Stimulated activated CD8-positive, alpha-beta memory T cell treated with anti-CD3 and anti-CD28 coated beads, Interleukin-15, amount 100 ng/mL, for 4 hours (primary cell): ENCODE measurements at places on chromosomes 11 and 22.

- DNase-seq, result no peak
Measured at GRCh38 chr11:63811522-63811921, 1.7 kb upstream of the SPINDOC start.

DNA sequence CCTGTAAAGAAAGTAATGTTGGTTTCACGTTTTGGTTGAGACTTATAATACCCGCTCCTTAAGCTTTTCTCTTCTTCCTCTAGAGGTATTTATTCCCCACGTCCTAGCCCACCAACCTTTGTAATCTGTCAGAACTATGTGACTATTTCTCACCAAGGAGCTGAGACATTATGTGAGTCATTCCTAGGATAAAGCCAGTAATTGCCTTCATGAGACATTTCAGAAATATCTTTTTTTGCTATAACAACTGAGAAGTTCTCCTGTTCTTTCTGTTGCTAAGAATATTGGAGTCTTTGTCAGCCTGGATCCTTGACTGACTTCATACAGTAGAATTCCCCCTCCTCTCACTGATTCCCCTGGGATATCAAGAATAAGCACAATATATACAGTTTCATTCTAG is 1497.0 kb upstream of the TENM4 start:
- no peak for DNase-seq

GRCh38 chr22:32237906-32238305 is 17.2 kb downstream of the SLC5A4 start:
- DNase-seq, result no peak

GRCh38 chr11:64585150-64585549 is 5.9 kb upstream of the SLC22A12 start:
- DNase-seq, result no peak

GRCh38 chr11:75429902-75430713 is 2.9 kb downstream of the KLHL35 start:
- no peak for DNase-seq

DNA sequence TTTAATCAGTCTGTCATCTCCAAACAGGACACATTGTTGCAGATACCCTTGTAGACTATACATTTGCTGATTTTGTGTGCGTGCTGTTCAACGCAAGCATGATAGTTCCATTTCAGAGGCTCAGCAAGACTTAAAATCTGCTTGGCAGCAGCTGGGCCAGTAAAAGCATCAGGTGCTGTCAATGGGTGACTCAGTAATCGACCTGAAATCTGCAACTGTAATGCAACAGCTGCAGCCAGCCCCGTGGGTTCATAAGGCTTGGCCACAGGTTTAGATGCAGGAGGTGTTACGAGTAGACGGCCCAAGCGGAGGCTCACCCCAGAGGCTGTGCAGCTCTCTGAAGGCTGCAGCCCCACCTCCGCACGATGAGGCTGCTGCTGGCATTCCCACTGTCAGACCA is 84.6 kb downstream of the NTM start:
- no peak for DNase-seq

DNA sequence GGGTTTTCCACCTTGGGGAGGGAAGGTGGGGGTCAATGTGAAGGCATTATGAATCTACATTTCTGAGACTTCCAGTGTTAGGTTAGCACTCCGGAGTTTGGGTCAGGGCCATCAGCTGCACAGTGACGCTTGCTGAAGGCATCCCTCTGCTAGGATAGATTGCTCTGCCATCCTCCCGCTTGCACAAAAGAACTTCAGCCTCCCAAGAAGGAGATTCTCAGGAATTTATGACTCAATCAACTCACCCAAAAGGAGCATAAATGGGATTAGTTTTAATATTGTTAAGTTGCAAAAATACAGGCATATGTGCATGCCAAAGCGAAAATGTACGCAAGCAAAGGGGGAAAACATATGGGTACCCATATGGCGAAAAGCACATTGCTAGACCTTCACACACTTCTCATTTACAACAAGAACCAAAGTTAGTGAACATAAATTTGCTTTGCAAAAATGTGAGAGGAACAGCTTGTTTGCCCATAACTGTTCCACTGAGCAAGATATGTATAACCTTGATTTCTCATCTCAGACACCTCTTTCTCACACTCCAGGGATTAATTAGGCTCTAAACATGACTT is 1013.0 kb downstream of the OPCML start:
- no peak for DNase-seq

GRCh38 chr22:28074526-28074925 is 155.5 kb upstream of the PITPNB start:
- DNase-seq, result no peak

GRCh38 chr11:47348859-47349258 is 3.6 kb downstream of the MYBPC3 start:
- DNase-seq, result no peak

DNA sequence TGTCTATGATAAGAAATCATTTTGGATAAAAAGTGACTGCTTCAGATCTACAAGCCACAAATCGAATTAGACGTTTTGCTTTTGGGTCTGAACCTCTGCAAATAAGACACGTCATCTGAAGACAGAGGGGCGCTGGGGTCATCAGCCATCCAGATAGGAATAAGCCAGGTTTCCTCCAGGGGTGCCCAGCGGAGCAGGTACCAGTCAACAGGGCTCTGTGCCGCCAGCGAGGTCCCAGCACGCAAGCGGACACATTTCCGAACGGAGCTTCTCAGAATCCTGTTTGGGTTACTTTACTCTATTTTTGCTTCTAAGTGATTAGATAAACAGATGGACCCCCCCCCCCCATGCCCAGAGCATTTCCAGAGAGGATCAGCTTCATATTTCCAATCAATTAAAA is 873.8 kb downstream of the BRD1 start:
- no peak for DNase-seq
